ENCODE measurements at places on chromosomes 12 and 14.

- H3K27me3 ChIP-seq: no peaks in the 10 kb centered on the region
- no peaks in the 10 kb centered on the region for H3K36me3 ChIP-seq
- H3K4me3 ChIP-seq: no peak overlapping the region
- no peaks in the 10 kb centered on the region for H3K4me1 ChIP-seq
- DNase-seq: no peak
These were observed 6.6 kb downstream of the MYH7 start for GRCh38 chr14:23428686-23429495.

GRCh38 chr14:65566820-65567522 is 154.4 kb downstream of the FUT8 start:
- H3K4me1 ChIP-seq: no peaks in the 10 kb centered on the region
- H3K36me3 ChIP-seq: no peaks in the 10 kb centered on the region
- H3K27ac ChIP-seq: no peak overlapping the region
- H3K4me3 ChIP-seq: no peak overlapping the region
- H3K27me3 ChIP-seq: no peaks in the 10 kb centered on the region
- DNase-seq: no peak

DNA sequence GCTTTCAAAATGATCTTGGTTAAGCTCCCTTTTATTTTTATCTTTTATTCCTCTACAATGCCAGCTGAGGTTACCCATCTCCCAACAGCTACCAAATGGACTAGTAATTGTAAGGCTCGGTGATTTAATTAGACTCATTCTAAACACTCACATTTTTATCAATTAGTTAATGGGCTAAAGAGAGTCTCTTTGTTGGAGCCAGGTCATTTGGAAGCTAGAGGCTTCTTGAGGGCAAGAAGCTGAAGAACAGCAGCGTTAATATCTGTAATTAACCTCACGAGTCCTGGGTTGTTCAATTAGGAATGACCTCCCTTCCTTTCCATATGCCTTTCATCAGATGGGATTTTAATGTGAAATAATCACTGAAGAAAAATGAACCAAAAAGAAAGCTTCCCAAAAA is 56.9 kb downstream of the OTX2 start:
- no peak overlapping the region for H3K27ac ChIP-seq
- H3K27me3 ChIP-seq: no peaks in the 10 kb centered on the region

DNA sequence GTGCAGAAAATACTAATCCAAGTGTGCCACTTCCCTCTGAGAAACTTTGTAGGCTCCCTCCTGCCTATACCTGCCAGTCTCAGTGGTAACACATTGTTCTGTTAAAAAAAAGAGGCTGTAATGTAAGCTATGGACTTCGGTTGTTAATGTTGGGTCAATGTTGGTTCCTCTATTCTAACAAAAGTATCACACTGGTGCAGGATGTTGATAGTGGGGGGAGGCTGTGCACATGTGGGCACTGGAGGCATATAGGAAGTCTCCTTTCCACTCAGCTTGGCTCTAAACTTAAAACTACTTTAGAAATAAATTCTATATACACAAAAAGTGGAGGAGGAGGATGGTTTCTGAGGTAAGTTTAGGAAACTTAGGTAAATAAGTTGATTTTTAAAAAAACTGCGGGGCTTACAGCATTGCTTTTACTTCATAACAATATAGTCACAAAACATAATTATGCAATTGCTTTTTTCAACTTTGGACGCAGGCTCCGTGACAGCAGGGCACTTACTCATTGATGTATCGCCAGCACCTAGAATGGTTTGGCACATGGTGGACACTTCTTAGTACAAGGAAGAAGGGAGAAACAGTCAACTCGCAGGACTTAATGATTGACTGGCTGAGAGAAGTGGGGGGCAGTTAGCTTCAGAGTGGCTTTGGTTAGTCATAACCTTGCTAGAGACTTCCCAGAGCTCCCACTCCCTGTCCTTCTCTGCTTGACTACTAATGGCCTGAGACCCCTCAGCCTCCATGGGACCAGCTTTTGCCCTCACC is 7.9 kb upstream of the NYNRIN start:
- no peak overlapping the region for H3K4me3 ChIP-seq
- peaks cover 18% of the 10 kb centered on the region for H3K27me3 ChIP-seq
- peaks cover 3% of the 10 kb centered on the region for H3K4me1 ChIP-seq

- no peaks in the 10 kb centered on the region for H3K4me1 ChIP-seq
- no peaks in the 10 kb centered on the region for H3K36me3 ChIP-seq
- no peak overlapping the region for H3K4me3 ChIP-seq
- H3K27ac ChIP-seq: no peak overlapping the region
- peaks cover 26% of the 10 kb centered on the region for H3K27me3 ChIP-seq
These were observed 74.6 kb downstream of the GLRX5 start for GRCh38 chr14:95609398-95609990.

GRCh38 chr12:69366796-69367195 is 7.3 kb downstream of the YEATS4 start:
- H3K27me3 ChIP-seq: no peaks in the 10 kb centered on the region
- H3K4me3 ChIP-seq: no peak overlapping the region
- no peaks in the 10 kb centered on the region for H3K4me1 ChIP-seq
- peaks cover 24% of the 10 kb centered on the region for H3K36me3 ChIP-seq
- no peak for DNase-seq
- H3K27ac ChIP-seq: no peak overlapping the region

DNA sequence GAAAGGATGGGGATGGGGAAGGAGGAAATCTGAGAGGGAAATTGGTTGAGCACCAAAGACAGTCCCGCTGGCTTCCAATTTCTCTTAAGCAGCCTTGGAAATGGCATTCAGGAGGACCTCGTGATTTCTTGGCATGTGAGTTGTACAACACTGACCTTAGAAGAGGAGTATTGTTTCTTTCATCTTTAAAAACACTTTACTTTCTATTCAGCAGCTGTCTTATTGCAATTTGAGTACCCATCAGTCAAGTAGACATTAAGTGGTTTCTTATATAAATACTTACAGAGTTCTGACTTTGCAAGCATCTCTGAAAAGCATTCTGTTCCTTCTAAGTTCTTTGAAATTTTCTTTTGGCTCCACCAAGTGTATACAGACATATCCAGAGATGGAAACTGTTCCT is 83.2 kb downstream of the LMNTD1 start:
- H3K4me1 ChIP-seq: no peaks in the 10 kb centered on the region
- no peaks in the 10 kb centered on the region for H3K36me3 ChIP-seq
- H3K27ac ChIP-seq: no peak overlapping the region
- H3K4me3 ChIP-seq: no peak overlapping the region
- no peak for DNase-seq
- no peaks in the 10 kb centered on the region for H3K27me3 ChIP-seq

DNA sequence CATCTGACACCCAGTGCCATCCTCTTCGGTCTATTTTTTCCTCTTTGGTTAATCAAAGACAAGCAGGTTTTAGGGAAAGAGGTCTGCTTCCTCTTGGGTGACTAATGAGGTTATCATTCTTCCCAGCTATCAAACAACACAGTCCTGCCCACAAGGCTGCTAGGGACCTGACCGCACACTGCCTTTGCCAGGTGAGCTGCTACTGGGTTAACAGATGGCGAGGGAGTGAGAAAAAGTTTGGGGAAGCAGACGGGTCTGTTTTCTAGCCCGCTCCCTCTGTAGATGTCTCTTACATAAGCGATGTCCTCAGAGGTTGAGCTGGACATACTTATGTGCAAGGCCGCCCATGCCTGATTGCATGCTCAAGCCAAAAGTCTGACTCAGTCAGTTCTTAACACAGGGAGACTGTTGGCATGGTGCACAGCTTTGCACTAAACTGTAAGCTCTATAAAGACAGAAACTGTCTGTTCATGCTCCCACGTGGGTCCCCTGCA is 94.1 kb downstream of the SLC15A4 start:
- H3K36me3 ChIP-seq: no peaks in the 10 kb centered on the region
- H3K27me3 ChIP-seq: no peaks in the 10 kb centered on the region
- H3K27ac ChIP-seq: no peak overlapping the region
- no peaks in the 10 kb centered on the region for H3K4me1 ChIP-seq

DNA sequence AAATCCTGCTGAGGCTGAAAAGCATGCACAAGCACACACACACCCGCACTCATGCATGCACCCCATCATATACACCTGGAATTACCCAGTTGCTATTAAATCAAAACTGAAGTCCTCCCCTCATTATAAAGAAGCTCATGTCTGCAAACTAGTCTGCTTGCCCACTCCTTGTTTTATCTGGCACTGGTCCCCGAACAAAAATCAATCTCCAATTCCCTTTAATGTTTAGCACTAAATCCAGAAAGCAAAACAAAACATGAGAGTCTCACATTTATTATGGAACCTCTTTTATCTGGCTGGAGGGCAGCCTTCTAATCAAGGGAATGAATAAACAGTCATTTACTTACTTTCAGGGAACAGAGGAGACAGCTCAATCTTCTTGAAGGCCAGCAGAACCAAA is 1093.4 kb upstream of the FLRT2 start:
- H3K36me3 ChIP-seq: no peaks in the 10 kb centered on the region
- H3K4me1 ChIP-seq: no peaks in the 10 kb centered on the region
- no peaks in the 10 kb centered on the region for H3K27me3 ChIP-seq
- no peak overlapping the region for H3K27ac ChIP-seq
